ENCODE measurements at places on chromosomes 16 and 17.

- DNase-seq: no peak
Observed at GRCh38 chr17:80970044-80970761, 21.4 kb upstream of the CHMP6 start.

GRCh38 chr16:11977376-11978041 is 975 bp downstream of the SNX29 start:
- DNase-seq: no peak

- DNase-seq: no peak
Observed at GRCh38 chr17:81166033-81166492, at the start of gene AATK. TSS of gene AATK (minus strand) at chr17:81166221. CDS start at chr17:81165992, 229 bp downstream.

DNA sequence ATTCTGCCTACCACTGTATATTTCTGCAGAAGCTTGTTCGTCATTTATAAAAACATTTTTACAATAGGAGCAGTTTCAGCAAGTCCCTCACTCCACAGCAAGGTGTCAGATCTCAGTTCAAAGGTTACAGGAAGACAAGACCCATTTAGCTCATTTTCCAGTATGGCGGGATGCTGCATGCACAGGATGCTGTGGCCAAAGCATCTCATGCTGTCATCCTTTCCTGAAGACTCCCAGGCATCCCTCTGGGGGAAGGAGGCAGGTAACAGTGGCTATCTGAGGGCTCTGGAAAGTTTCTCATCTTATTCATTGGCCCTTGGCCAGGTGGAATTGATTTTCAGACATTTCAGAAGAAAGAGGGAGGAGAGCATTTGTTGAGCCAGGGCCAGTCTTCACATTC is 539.3 kb upstream of the CDH5 start:
- no peak for DNase-seq

- DNase-seq: peak; percentile 30
Observed at GRCh38 chr16:50152351-50152806, 727 bp upstream of the TENT4B start.

DNA sequence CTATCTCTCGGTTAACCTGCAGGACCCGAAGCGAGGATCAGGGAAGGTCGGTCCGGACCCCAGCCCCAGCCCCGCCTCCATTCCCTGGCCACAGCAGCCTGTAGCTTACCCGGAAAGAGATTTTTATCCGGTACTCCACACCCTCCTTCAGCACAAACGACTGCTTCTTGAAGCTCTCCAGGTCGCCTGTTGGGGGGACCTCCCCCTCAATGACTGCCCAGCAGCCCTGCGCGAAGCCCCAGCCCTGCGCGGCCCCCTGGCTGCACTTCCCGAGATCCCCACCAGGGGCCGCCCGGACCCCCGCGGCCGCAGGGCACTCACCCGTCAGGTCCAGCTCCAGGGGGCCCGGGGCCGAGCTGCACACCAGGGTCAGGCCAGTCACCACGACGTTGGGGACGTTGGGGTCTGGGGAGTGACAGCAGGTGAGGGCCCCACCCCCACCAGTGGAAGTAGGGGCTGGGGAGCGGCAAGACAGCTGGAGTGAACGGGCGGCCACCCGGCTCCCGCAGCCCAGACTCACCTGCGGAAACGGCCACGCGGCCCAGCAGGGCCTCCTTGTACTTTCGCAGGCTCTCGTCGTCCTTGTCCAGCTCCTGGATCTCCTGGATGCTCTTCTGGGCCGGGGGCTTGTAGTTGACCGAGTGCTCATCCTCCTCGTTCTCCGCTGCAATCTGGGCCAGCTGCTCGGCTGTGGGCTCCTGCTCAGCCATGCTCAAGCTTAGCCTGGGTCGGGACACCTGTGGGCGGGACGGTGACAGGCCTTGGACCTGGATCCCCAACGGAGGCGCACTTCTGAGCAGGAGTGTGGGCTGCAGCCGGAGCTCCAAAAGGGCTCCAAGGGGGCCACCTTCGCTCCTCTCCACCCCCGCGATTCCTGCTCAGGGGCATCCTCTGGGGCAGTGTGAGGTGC is 1.7 kb downstream of the ARHGDIA start:
- DNase-seq: no peak

GRCh38 chr17:81043725-81044427 is 8.9 kb downstream of the BAIAP2 start:
- DNase-seq: no peak

DNA sequence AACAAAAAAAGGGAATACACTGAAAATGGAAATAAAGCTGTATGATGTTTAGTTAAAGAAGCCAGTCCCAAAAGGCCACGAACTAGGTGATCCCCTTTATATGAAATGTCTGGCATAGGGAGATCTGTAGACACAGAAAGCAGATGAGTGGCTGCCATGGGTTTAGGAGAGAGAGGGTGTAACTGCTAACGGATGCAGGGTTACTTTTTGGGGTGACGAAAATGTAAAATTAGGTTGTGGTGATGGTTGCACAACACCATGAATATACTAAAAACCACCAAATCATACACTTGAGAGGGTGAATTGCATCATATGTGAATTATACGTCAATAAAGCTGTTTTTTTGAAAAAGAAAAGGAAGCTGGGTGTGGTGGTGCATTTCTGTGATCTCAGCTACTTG is 99.6 kb downstream of the ADCY9 start:
- no peak for DNase-seq

DNA sequence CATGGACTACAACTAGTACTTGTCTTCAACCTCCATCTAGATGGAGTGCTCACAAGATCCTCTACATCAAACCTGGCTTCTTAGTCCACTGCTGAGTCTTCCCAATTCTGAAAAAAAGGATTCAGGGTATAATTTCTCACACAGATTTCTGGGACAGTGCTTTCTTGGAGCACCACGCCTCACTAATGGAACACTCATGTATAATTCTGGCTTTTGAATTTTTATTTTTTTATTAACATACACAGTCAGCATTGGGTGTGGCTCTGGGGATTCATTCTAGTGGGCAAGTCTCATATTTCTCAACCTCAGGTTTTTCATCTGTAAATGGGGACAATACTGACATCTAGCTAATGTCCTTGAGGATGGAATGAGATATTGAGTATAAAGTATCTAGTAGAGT is 696.0 kb downstream of the WWOX start:
- DNase-seq: no peak

DNA sequence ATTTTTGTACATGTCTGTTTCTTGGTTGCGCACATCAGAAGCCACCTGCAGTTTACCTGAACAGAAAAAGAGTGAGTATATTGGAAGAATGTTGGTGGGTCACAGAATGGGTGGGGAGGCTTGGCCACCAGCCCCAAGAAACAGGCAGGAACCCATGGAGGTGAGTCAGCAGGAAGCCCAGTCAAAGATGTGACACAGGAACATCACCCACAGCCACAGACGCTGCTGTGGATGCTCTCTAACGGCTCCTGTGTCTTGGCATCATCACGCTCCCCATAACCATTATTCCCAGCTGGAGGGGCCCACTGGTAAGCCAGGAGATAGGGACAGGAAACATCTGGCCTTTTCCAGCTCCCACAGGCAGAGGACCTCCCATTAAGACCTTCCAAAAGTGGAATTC is 94.0 kb upstream of the WSB1 start:
- no peak for DNase-seq

DNA sequence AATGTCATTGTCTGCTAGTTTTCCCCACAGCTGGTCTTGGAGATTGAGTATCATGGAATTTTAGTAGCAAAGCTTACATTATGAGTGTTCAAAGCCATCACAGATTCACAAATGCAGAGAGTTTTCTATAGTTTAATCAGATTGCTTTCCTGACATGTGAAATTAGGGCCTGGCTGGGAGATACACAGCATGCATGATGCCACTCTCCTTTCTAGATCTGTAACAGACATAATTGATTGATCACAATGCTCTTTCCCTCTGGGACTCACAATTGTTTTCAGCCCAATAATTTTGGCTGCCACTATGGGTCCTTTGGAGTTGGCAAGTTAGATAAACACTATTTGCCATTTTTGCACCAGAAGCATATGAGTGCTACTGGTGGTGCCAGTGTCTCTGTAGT is 132.5 kb downstream of the SPACA3 start:
- no peak for DNase-seq

Measured in stimulated activated CD8-positive, alpha-beta memory T cell treated with anti-CD3 and anti-CD28 coated beads, Interleukin-12 subunit alpha, Interleukin-12 subunit beta, amount 100 ng/mL, for 1 hour (primary cell).